IPS-NIHi11 (cell line): ENCODE measurements at places on chromosomes 1 and 21.

DNA sequence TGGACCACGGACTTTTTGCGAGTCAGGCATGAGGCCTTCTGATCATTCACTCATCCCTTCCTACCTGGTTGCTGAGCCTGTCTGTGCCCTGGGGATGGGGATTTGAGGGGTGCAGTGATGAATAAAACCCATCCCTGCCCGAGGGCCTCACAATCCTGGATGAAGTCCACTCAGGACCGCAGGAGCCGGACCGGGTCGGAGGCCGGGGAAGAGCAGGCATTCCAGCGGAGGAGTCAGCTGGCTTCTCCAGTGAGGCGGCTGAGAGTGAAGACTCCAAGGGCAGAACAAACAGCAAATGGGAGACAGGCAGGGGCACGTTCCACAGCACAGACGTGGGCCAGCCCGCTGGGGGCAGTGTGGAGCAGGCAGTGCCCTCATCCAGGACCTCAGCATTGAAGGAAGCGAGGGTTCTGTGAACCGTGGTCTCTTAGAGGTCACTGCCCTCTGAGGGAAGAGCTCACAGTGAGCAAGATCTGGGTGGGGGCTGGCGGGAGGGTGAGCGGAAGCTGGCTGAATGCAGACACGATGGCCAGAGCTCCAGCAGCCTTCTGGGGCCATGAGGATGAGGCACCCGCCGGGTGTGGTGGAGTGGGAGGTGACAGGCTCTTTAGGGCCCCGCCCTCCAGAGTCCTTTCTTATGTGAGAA lies 10.9 kb upstream of the LRRC3 start:
- DNase-seq, result peak; percentile 84

GRCh38 chr1:22101199-22101598 lies 41.7 kb downstream of the WNT4 start:
- DNase-seq, result no peak

DNA sequence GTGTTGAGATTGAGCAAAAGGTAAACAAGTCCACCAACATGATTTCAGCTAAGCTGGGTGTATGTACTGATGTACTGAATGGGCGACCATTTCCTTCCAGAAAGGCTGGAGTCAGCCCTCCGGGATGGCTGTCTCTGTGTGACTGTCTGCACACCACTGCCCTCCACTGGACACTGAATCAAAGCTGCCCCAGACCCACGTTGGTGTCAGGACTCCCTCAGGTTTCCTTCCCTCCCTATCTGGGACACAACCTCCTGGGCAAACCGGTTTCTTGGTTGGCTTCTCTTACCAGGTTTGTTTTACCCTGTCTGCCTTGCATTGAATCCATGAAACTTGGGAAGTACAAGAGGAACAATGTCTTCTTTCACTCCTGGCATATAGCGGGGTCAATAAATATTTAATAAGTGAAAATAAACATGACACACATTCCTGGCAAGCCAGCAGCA lies 5.3 kb upstream of the SRP9 start:
- peak; percentile 85 for DNase-seq

DNA sequence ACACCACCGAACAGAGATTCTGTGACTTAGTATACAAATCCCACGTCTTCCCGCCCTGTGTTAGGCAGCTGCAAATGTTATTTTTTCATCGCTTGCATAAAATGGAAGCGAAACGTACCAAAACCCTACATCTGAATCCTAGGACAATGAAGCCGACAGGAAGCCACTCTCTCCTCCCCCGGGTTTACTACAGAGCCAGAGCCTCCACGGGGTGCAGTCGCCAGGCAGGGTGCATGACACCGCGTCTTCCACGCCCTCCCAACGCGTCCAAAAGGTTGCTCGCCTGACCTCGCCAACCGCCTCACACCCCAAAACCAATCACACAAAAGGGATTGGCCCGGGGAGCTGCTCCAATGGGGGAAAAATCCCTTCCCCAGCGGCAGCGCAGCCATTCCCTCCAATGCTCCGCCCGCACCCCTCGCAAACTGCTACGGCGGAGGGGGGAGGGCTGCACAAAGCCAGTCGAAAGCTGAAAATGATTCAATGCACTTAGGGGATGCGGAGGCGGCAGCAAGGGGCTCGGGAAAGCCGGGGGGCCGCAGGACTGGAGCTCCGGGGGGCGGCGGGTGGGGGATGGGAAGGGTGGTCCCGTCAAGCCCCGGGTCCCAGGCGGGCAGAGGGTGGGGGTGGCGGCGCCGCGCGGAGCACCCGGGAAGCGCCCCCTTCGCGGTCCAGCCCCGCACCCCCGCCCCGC lies 701 bp downstream of the CEP170 start:
- DNase-seq, result peak; percentile 56

GRCh38 chr21:43740497-43741156 lies 21.7 kb downstream of the PDXK start:
- peak; percentile 77 for DNase-seq

DNA sequence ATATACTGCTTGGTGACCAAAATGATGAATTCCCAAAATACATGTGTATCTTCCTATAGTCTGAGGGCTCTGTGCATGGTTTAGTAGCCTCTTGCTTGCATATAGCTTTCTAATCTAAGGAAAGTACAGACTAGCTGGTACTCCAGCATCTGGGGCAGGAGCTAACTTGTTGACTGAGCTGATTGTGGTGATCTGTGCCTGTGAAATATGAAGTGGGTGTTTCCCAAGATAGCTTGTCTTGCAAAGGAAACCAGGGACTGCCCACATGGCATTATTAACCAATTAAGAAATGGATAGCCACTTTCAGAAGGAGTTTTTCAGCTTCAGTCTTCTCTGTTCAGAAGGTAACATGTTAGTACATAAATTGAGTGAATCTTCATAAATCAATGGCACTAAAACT lies 219.8 kb downstream of the NEGR1 start:
- DNase-seq, result no peak

DNA sequence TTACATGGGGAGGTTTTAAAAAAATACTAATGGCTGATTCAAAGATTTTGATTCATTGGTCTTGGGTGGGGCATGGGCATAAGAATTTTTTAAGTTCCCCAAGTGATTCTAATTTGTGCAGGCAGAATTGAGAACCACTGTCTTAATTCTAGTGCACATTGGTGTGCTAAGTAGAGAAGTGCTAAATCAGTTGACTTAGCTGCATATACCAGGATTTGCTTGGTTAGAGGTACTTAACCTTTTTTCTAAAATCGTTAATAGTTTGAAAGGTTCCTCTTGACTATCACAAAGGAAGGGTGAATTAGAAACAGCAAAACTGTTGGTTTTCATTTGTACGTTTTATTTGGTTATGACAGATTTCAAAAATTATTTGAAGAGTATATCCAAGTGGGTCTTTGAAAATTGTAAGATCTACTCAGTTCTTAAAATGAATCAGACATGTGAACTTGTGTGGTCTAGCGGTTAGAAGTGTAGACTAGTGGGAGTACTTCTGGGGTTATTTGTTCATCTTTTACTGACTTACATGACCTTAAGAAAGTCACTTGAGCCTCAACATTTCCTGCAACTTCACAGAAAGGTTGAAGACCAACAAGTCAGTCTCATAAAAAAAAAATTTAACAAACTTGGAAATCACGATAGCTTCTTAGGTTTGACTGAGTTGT lies 66.7 kb downstream of the RPAP2 start:
- no peak for DNase-seq

GRCh38 chr1:89260566-89261255 lies 11.9 kb downstream of the GBP5 start:
- DNase-seq, result no peak

GRCh38 chr1:231767471-231767870 lies 140.9 kb downstream of the DISC1 start:
- no peak for DNase-seq

- DNase-seq, result no peak
Measured at GRCh38 chr1:88141499-88142074, 542.5 kb upstream of the PKN2 start.

GRCh38 chr1:81208441-81208840 lies 592.3 kb upstream of the ADGRL2 start:
- no peak for DNase-seq

GRCh38 chr1:241998412-241998921 lies 431 bp downstream of the MAP1LC3C start:
- DNase-seq, result peak; percentile 77

- peak; percentile 48 for DNase-seq
Measured at GRCh38 chr1:180778782-180779398, 133.8 kb upstream of the KIAA1614 start.

DNA sequence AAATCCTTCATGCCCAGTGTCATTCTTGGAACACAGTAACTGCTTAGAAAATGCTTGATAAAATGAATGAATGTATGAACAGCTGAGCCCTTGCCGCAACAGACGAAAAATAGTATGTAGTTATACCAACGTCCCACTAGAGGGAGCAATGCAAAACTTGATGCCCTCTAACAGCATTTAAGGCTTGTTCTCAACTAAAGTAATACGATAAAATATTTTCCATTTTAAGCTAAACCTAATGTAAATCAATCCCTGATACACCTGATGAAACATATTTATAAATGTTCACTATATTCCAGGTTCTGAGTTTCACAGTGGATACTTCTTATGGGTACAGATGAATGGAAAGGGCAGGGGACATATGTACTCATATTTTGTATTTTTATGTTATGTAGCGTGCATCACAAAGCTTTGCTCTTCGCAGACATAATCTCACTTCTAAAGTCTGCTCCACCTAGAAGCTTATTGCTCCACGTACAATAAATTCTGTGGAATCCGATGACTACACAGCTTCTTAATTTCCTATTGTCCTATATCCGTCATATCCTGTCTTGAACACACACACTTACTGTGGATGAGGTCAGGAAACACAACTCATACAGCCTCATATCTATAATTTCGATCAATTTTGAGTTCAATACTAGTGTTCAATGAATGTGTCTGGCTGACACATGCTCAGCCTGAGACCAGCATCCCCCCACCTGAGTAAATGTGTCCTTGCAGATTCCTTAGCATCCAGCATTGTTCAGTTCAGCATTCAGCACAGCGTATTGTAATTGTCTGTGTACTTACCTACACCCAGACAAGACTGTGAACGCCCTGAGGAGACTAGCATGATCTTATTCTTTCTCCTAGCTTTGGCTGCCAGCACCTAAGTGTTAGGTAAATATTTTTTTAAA lies 4.4 kb upstream of the UTP25 start:
- DNase-seq, result peak; percentile 49

DNA sequence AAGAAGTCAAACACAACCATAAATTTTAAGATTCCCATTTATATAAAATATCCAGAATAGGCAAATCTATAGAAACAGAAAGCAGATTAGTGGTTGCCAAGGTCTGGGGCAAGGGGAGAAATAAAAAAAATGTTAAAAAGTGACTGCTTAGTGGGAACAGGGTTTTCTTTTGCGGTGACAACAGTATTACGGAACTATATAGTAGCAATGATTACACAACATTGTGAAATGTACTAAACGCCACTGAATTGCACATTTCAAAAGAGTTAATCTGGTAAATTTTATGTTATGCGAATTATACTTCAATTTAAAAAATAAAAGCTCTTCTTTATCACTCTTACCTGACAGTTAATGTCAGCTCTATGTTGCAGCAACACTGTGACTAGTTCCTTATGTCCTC lies 105.2 kb downstream of the ACBD6 start:
- DNase-seq, result no peak

DNA sequence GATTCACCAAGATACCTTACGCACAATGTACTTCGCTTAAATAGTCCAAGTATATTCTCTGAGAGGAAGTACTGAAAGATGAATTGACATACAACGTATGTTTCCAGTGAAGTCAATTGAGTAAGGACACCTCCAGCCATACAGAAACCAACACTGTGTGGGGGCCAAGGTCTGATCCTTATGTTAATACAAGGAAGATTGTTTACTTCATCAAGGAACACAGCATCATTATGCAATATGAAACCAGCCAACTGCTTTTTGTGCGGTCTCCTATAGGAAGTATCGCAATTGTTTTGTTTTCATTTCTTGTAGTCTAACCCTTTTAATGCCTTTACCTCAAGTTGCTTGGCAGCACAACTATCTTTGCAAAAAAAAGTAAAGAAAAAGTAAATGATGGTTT lies 28.2 kb upstream of the TEKT2 start:
- DNase-seq, result no peak

- DNase-seq, result no peak
Measured at GRCh38 chr1:209672705-209673630, 2.2 kb upstream of the G0S2 start.

- no peak for DNase-seq
Measured at GRCh38 chr1:180026556-180026955, 71.9 kb downstream of the CEP350 start.

DNA sequence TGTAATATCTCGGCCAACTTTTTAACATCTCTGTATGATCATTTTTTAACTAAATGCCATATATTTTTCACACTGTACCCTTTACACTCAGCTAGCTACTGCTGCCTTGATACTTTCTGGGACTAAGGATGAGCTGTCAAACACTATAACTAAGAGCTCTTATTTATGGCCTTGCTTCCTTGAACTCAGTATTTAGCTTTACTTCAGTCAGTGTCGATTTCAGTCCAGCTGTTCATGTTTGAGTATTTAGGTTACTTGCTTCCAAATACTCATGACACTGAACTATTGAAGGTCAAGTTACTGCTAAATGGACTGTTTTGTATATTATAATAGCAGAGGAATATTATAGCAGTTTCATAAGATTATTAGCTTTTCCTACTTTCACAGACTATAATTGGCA lies 25.9 kb upstream of the USP25 start:
- no peak for DNase-seq

- no peak for DNase-seq
Measured at GRCh38 chr1:19140465-19140864, 69.6 kb downstream of the UBR4 start.

DNA sequence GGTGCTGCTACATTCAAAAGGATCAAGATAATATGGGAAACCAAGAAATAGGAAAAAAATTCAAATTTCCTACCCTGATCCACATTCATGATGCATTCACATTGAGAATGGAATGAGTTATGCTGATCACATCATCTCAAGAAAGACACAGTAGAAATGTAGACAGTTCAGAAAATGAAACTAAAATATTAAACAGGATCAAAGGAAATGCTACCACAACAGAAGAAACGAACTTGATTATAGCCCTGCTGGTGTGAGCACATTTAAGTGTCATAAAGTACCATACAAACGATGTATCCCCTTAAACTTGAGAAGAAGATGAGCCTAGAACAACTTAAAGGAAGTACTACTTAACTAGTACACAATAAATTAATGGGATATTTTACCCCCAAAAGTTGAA lies 21.3 kb downstream of the SYDE2 start:
- DNase-seq, result no peak

- DNase-seq, result no peak
Measured at GRCh38 chr1:85366391-85367170, 90.1 kb upstream of the BCL10 start.

DNA sequence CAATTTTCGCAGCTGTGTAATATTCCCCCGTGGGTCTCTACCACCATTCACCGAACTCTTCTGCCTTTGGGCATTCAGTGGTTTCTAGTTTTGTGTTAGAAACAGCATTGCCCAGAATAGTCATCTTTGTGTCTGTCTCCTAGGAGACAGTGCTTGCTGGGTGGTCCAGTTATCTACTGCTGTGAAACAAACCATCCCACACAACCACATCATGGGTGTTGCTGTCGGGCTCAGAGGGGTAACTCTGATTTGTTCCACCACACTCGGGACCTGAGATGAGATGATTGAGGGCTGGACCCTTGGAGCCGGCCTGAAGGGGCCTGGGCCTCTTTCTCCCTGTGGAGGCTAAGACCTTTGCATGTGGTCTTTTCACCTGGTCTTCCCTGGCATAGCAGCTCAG lies 427.2 kb upstream of the VAMP3 start:
- DNase-seq, result no peak
